Activated T-cell treated with anti-CD3 and anti-CD28 coated beads for 24 hours (primary cell): ENCODE measurements at places on chromosomes 3 and 15.

DNA sequence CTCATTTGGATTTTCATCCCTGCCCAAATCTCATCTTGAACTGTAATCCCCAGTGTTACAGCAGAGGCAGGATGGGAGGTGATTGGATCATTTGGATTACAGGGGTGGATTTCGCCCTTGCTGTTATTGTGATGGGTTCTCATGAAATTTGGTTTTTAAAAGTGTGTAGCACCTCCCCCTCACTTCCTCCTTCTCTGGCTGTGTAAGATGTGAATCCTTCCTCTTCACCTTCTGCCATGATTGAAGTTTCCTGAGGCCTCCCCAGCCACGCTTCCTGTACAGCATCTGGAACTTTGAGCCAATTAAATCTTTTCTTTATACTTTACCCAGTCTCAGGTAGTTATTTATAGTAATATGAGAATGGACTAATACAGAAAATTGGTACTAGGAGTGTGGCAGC is 316.8 kb downstream of the PLCL2 start:
- DNase-seq, result no peak

DNA sequence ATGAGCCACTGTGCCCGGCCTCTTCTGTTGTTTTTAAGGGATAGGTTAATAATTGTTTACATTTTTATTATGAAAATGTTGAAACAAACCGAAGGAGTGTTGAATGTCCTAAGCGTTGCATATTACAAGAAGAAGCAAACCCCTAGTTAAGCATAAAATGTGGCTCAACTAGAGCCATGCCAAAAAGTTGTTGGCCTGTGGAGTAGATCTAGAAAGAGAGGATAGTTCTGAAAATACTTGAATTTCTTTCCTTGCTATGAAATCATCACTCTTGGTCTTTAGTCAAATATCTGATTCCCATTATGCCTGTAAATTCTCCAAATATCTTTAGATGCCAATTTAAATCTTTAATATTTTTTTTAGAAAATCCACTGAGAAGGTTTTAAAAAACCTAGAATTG is 12.8 kb downstream of the RBP2 start:
- no peak for DNase-seq

- DNase-seq, result peak; percentile 61
Measured at GRCh38 chr3:13420045-13420830, at the start of gene NUP210. Gene NUP210 (minus strand): TSS chr3:13420322. CDS start chr3:13420226, 96 bp downstream.

GRCh38 chr3:37935290-37935668 is 55.3 kb upstream of the VILL start:
- DNase-seq, result no peak

- no peak for DNase-seq
Measured at GRCh38 chr3:121606106-121606505, 12.9 kb downstream of the FBXO40 start.

- no peak for DNase-seq
Measured at GRCh38 chr15:28955160-28955992, 69.6 kb downstream of the APBA2 start.

GRCh38 chr15:74013374-74013894 is 18.9 kb downstream of the PML start:
- DNase-seq, result no peak

DNA sequence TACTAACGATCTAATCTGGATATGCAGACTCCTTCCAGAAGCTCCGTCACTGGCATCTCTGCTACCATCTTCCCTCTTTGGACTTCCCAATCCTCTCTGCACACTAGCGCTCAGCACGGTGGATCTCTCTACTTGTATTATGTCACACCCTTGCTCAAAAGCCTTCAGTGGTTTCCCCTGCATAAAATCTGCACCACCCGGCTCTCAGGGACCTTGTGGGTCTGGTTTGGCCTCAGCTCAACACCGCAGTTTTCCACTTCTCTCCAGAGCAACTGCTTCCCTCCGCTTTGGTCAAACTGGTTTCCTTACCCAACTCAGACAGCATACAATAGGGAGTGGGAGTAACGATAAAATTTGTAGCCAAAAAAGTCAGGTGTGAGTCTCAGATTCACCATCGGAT is 30.7 kb upstream of the HES1 start:
- DNase-seq, result no peak

GRCh38 chr3:78986416-78987101 is 781.2 kb downstream of the ROBO1 start:
- no peak for DNase-seq

DNA sequence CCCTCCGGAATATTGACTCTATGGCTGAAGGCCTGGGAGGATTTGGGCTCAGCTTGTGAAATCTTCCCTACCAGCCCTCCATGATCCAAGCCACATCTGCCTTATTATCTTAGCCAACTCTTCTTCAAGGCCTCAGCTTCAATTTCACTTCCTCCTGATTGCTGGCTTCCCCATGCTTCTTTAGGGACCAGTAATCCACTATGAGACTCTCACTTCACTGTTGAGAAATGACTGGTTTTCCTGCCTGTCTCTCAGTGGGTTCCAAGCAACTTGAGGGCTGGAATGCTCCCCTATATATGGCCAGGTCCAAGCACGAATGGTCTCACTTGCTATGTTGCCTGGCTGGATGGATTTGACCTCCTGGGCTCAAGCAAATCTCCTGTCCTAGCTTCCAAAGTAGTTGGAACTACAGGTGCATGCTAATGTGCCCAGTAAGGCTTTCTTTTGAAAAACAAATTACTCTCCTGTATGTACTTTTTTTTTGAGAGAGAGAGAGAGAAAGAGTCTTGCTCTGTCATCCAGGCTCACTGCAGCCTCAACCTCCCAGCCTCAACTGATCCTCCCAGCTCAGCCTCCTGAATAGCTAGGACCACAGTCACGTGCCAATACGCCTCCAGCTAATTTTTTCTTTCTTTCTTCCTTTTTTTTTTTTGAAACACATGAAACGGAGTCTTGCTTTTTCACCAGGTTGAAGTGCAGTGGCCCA is 7.9 kb upstream of the PIK3CB start:
- DNase-seq, result no peak

DNA sequence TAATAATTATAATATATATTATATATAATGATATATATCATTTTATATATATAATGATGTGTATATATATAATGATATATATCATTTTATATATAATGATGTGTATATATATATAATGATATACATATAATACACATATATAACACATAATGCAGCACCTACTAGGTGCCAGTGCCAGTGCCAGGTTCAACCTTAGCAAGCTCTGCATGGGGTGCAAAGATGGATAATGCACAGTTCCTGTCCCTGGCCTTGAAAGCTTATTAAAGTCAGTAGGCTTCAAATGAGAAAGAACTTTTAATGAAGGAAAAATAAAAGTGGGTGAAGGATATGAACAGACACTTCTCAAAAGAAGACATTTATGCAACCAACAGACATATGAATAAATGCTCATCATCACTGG is 192.7 kb upstream of the SLC2A2 start:
- DNase-seq, result no peak

- DNase-seq, result no peak
Measured at GRCh38 chr3:121869736-121870135, 24.5 kb upstream of the SLC15A2 start.

DNA sequence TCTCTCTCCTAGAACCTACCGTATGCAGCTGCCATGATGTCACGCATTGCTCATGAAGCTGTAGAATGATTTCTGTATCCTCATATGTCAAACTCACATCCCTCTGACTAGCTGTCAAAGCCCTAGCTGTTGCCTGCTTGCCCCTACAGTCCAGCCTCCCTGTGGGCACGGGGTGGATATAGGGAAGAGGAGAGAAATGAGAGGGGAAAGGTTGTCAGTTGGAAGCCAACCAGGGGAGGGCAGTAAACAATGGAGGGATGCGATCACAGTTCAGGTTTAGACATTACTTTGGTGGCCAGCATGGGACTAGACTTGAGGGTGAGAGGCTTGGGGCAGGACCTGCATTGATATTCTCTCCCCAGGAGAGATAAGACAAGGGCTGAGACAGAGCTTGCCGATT is 1.7 kb upstream of the HDGFL3 start:
- no peak for DNase-seq
